Chondrocyte (in vitro differentiated cells): ENCODE measurements at places on chromosomes 2 and 18. TPM values are rescaled to one million over a fixed set of nuclear protein-coding genes. Genes with fewer than 3 reads are reported as not detected.
A peak's percentile ranks its signal among the peaks of the same experiment; 100 is the strongest.

DNA sequence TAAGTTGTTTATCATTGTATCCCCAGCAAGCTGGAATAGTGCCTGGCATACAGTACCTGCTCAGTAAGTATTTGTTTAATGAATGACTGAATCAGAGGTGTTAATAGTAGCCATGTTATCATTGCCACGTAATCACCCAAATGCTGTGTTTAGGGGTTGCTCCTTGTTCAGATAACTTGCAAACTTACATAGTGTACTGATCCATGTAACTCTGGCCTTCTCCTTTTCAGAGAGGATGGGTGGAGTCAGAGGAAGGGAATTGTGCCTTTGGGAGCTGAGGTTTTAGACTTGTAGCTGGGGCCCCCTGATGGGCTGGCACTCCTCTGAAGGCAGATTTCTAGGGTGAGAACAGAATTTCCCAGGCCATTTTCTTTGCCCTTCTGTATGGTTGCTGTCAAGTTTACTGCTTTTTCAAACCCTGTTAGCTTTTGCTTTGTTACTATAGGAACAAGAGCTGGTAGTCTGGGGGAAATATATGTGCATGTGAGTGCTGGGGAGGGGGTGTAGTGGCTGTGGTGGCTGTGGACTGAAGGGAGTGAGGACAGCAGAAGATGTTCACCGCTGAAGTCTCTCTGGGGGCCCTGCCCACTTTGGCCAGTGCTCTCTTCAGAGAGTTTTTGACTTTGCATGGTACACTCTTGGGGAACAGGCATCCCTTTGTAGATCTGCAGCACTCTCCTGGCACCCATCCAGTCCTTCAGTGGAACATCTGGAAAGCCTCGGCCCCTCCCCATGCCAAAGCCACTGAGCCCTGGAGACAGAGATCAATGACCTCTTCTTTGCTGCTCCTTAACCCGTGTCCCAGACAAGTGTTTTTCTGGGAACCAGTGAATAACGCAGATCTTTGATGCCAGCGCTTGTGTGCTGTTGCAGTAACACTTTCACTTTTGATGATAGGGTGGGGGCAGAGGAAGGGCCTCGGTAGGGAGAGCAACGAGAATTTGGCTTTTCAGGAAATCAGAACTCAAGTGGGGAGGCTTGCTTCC lies 209.0 kb downstream of the PRKCE start:
- no peak for DNase-seq
- H3K4me3 ChIP-seq = peak overlapping the region; percentile 41
- H3K4me1 ChIP-seq = peaks cover 16% of the 10 kb centered on the region
- peak overlapping the region; percentile 75 for H3K27ac ChIP-seq
- no peaks in the 10 kb centered on the region for H3K36me3 ChIP-seq

DNA sequence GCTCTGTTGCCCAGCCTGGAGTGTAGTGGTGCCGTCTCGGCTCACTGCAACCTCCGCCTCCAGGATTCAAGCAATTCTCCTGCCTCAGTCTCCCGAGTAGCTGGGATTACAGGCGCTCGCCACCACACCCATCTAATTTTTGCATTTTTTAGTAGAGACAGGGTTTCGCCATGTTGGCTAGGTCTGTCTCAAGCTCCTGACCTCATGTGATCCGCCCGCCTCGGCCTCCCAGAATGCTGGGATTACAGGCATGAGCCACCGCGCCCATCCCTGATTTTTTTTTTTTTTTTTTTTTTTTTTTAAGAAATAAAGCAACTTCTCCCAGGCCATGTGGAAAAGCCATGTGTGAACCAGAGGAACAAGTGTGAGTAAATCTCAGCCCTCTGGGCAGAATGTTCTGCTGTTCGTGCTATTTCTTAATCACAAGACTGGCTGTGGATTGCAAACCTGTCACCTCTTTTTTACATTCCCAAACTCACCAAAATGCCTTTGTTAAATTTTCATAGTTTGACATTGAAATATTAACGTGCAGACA lies 6.4 kb upstream of the SH3BP4 start:
- H3K27me3 ChIP-seq = no peaks in the 10 kb centered on the region
- no peak overlapping the region for H3K27ac ChIP-seq
- H3K36me3 ChIP-seq = no peaks in the 10 kb centered on the region
- no peak for DNase-seq
- H3K4me1 ChIP-seq = peaks cover 15% of the 10 kb centered on the region
- no peak overlapping the region for H3K4me3 ChIP-seq

- H3K4me1 ChIP-seq = peaks cover 49% of the 10 kb centered on the region
- H3K36me3 ChIP-seq = no peaks in the 10 kb centered on the region
- peak overlapping the region; percentile 74 for H3K27ac ChIP-seq
- DNase-seq = peak; percentile 41
Observed at GRCh38 chr2:42974169-42974720, 181.9 kb upstream of the HAAO start.

The CEBPZ gene
- total RNA-seq = 30.4 to 45.6 TPM (median 31.1 TPM) in 3 replicates

DNA sequence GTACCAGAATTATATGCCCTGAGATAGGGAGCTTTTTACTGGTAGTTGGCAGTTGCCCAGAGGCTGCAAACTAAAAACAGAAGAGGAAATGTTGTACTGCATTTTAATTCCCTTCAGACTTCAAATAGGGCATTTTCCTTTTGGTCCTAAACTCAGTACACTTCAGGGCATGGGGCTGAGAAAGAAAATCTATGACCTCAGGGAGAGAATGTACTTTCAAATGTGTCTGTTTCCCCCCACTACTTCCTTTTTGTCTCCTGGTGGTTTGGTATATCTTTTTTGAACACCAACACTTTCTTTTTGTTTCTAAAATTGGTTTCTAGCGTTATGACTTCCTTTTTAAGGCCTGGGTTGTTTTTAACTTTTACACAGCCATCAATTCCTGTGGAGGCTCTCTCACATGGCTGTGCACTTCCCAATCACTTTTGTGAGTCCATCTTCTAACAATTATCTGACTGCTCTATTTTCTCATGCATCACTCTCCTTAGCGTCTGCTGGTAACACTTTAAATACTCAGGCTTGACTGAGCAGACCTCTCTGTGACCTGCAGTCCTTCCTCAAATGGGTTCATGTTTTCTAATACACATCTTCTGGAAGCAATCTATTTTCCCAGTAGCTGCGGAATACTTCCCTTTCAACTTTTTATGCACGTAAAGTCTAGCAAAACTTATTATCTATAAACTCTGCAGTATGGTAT lies 596.0 kb downstream of the LRP1B start:
- H3K27ac ChIP-seq = no peak overlapping the region
- H3K4me3 ChIP-seq = no peak overlapping the region
- H3K36me3 ChIP-seq = no peaks in the 10 kb centered on the region
- H3K27me3 ChIP-seq = no peaks in the 10 kb centered on the region
- peaks cover 9% of the 10 kb centered on the region for H3K4me1 ChIP-seq

GRCh38 chr2:77713412-77713811 lies 191.2 kb upstream of the LRRTM4 start:
- H3K27me3 ChIP-seq = no peaks in the 10 kb centered on the region
- no peaks in the 10 kb centered on the region for H3K4me1 ChIP-seq
- no peak overlapping the region for H3K27ac ChIP-seq
- H3K4me3 ChIP-seq = no peak overlapping the region
- H3K36me3 ChIP-seq = no peaks in the 10 kb centered on the region
- DNase-seq = no peak

The SPR gene
- 8.9 to 13.5 TPM (median 12.8 TPM) in 3 replicates for total RNA-seq

The CXCR1 gene
- not detected in 3 replicates for total RNA-seq

DNA sequence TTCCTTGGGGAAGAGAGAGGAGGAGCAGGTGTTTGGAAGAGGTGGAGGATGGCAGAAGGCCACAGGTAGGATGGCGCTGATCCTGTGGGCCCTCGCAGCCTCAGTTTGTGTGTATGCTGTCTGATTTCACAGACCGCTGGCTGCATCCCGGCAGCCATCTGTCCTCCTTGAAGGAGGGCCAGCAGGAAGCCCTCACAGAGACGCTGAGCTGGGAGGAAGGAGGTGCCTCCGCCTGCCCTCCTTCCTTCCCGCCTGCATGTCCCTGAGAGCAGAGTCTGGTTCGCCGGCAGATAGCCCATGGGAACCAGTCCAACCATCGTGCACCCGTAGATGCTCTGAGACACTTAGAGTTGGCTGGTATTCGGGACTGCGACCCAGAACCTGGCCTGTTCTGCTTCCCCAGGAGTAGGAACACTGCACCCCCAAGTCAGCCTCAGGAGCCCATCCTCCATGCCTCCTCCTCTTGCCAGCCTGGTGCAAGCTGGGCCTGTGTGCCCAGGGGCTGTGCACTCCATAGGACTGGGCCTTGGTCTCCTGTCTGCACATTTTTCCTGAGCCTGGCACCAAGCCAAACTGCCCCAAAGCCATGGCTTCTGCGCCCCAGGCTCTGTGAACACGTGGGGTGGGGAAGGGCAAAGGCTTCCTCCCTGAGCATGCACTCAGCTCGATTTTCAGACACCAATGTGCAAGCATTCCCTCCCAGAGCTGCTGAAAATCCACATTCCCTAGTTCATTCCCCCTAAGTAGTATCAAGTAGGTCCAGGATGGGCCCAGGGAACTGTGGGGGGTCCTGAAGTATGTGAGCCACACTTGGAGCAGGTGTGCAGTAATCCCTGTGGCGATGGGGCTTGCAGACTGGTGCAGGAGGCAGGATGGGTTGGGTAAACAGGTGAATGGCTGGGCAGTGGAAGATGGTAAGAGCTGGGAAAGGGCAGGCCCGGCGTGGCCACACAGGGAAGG lies 115.6 kb downstream of the SEPTIN10 start:
- no peak overlapping the region for H3K4me3 ChIP-seq
- no peak for DNase-seq
- H3K4me1 ChIP-seq = peaks cover 49% of the 10 kb centered on the region
- peaks cover 23% of the 10 kb centered on the region for H3K36me3 ChIP-seq

- no peak for DNase-seq
- H3K27ac ChIP-seq = no peak overlapping the region
- no peaks in the 10 kb centered on the region for H3K27me3 ChIP-seq
- no peaks in the 10 kb centered on the region for H3K36me3 ChIP-seq
Observed at GRCh38 chr18:23442958-23443357, 10.1 kb upstream of the RIOK3 start.

DNA sequence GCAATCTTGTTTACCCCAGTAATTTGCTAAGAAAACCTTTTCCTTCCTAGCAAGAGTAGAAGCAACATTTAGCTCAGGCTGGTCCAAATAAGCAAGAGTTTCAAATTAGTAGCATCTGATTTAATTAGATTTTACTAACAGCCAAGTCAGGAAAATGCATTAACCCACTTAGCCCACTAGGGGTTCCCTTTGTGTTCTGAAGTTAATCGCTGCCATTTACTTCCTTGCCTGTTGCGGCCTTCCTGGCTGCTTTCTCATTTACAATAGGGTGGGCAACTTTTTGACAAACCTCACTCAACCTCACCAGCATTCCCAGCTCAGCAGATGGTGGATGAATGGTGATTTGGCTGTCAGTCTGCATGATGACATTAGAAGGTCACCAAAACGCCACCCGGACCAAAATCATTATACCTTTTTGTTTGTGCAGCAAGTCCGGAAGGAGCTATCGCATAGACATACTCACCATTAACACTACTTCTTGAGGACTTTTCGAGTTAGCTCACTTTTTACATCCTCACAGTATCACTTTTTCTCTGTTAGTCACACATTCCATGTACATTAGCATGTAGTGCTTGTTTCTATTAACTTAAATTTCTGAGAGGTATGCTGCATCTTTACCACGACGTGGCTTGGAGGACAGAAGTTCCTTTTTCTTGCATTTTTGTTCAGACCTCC lies 101.5 kb upstream of the SETBP1 start:
- H3K4me3 ChIP-seq = no peak overlapping the region
- H3K27ac ChIP-seq = peak overlapping the region; percentile 86
- no peaks in the 10 kb centered on the region for H3K36me3 ChIP-seq
- H3K4me1 ChIP-seq = peaks cover 34% of the 10 kb centered on the region
- no peak for DNase-seq
- no peaks in the 10 kb centered on the region for H3K27me3 ChIP-seq

DNA sequence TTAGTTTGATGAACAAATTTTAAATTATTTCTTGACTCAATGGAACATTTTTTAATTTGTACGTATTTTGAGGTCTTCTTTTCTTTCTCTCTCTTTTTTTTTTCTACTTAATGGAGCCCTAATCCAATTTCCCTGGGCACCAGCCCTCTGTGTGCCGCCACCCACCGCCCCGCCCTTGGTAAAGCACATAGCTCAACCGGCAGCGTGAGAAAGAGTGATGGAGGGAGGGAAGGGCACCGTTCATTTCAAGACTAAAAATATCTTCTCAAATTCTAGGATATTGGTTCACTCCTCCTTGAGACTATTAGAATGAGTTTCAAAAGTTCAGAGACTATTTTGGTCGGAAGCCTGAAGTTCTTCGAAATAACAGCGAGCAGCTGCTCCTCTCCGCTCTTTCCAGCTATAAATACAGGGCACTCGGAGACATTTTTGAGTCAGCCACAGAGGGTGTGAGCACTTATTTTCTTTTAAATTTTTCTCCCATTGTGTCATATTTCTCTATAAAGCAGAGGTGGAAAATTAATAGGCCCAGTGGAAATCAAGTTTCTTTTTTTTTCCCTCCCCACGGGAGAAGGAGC lies 731.7 kb upstream of the ID2 start:
- H3K27me3 ChIP-seq = no peaks in the 10 kb centered on the region
- peak overlapping the region; percentile 89 for H3K27ac ChIP-seq
- peak overlapping the region; percentile 59 for H3K4me3 ChIP-seq
- no peak for DNase-seq

The MAP3K19 gene
- not detected in 3 replicates for total RNA-seq

The MYO7B gene
- 0.02 to 0.31 TPM in 2 of 3 replicates, not detected in the other for total RNA-seq

DNA sequence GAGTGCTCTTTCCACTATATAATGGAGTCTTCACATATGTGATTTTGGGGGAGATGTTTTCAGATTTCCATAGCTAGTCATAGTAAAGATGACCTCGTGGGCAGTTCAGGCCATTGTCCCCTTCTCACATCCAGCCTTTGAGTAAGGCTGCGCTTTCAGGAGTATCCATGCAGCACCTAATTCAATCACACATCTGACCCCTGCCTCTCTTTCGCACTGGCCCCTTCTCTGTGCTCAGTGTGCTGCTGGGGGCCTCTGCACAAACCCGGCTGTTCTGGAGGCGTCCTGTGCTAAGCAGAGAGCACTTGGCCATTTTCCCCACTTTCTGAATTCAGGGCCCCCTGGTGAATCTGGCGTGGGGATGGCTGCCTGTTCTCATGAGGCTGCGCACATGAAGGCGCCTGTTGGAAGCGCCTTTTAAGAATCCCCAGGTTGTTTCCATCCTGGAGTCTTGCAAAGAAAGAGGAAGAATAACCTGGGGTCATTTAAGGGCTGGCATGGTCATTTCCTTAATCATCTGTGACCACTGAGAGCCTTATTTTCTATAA lies 96.0 kb upstream of the ALPP start:
- H3K4me1 ChIP-seq = peaks cover 10% of the 10 kb centered on the region
- DNase-seq = no peak
- H3K36me3 ChIP-seq = peaks cover 17% of the 10 kb centered on the region
